ENCODE measurements at places on chromosomes 12 and 14.

- no peak for DNase-seq
These were observed 19.3 kb upstream of the KRT7 start for GRCh38 chr12:52213564-52214420.

DNA sequence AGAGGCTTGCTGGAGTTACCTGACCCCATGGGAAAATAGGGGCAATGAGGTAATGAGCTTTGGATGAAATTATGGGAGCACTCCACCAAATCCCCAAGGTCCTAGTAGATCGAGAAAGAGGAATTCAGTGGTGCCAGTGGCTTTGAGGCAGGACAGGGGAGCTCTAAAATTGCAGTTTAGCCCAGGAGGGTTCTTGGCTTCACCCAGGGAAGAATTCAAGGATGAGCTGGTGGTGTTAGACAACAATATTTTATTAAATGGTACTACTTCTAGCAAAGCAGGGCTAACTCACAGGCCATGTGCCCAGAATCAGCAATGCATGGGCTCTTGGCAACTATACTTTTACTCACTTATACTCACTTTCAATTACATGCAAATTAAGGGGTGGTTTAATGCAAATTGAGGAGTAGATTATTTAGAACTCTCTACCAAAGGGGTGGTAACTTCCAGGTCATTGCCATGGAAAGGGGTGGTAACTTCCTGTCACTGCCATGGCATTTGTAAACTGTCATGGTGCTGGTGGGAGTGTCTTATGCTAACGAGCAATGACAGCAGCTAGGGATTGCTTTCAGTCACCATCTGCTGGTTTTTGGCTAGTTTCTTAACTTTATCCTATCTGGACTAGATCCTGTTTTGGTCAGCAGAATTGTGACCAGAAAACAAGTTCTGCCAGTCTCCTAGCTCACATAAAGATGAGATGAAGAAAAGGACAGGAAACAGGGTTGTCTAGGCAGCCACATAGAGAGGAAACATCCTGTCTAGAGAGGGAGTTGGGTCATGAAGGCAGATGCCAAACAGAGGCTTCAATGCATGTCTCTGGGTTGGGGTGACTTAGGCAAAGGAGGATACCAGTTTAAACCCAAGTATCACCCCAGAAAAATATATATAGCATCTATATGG, 64.7 kb downstream of the ZNF641 start:
- no peak for DNase-seq

- DNase-seq, result no peak
These were observed 70.4 kb downstream of the RPL10L start for GRCh38 chr14:46581036-46581671.

- no peak for DNase-seq
These were observed 94.7 kb downstream of the SLC41A2 start for GRCh38 chr12:104863296-104863948.

- DNase-seq, result no peak
These were observed 12.0 kb downstream of the HOXC4 start for GRCh38 chr12:54065677-54066076.

DNA sequence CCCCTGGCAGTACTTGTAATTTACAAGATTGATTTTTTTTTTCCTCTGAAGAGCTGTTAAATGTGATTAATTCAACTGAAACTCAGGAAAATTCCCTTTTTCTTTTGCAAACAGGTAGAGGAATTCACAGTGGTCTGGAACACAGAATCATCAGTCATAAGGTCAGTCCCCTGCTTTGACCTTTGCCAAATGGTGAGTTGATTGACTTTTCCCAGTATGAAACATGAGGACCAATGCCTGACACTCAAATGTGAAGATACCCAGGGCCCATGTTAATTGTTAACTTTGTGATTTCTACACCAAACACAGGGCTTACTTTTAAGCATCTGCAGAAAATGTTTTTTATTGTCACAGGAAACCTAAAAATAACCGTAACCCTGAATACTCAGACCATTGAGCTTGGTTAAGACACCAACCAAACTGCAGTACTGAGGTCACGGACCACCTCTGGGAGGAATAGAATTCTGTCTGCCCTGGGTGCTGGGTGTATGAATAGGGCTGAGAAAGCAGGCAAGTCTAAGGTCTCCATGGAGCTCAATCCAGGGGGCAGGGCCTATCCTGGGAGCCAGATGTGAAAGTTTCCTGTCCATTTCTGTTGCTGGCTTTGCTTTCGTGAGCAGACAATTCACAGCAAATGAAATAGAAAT, 192.4 kb downstream of the TMX1 start:
- DNase-seq, result no peak

DNA sequence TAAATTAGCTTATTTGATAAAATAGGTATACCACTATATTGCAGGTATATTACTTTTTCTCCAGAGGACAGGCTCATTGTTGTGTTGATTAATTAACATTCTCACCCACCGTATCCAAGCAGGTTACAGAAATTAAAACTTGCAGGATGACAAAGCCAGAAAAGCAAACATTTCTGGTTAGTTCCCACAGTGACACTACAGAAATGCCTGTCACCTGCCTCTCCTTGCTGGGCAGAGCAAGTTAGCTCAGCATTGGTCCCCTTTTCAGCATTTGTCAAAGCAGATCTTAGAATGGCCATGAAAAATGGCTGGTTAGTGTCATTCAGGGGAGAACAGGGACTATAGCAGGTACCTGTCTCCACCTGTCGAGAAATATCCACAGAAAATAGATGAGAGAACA, 38.8 kb downstream of the RMST start:
- DNase-seq, result no peak

DNA sequence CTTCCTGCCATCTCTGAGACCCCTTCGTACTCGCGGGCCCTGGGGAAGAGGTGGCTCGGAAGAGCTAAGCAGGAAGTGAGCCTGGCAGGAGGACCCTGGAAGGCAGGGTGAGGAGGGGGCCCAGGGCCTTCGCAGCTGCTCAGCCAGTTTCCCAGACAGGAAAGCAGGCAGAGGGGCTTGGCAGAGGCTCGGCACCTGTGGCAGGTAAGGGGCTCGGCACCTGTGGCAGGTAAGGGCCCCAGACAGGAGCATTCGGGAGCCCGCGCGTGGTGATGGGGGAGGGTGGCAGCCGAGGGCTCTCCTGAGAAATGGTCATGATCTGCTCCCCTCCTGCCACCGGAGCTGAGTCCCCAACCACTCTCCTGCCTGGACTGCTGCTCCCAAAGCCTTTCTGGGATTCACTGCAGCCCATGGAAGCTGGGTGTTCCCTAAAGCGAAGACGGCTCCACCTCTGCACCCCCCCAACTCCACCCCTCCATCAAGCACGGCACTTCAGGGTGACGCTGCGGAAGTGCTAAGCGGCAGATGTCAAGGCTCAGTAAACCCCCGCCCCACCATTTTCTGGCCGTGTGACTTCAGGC, 63.2 kb downstream of the PRIMA1 start:
- DNase-seq, result no peak

- no peak for DNase-seq
These were observed 25.2 kb upstream of the BHLHE41 start for GRCh38 chr12:26149968-26150500.

DNA sequence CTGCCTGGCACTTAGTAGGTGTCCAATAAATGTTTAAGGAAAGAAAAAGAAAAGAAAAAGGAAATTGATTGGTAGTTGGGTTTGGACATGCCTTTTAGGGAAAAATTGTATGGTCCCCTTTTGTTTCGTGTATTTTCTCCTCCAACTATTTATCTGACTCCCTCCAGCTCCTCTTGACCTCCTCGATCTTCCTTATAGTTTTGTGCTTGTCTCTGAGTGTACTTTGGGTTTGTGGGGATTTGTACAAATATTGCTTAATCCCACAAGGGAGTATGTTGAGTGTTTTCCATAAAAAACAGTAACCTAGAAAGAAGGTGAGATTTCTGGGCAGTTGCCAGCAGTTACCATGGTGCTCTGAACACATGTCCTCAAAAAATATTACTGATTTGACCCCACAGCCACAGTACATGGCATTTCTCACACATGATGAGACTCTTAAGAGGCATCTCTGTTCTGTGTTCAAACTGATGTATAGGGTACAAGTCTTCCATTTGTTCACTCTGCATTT, 15.7 kb downstream of the PLEKHG7 start:
- no peak for DNase-seq

- DNase-seq, result no peak
These were observed 700 bp downstream of the SIX6 start for GRCh38 chr14:60509438-60510253.

- DNase-seq, result no peak
These were observed 28.6 kb upstream of the CEBPE start for GRCh38 chr14:23147676-23148075.

DNA sequence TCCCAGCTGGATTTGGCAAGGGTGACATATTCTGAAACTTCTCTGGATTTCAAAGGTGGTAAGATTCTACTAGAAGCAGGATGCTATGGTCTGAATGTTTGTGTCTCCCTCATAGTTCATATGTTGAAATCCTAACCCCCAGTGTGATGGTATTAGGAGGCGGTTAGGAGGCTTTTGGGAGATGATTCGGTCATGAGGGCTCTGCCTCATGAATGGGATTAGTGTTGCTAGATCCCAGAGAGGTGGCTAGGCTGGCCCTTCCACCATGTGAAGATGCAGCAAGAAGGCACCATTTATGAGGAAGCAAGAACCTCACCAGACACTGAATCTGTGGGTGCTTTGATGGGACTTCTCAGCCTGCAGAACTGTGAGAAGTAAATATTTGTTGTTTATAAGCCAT, 11.0 kb upstream of the PEX5 start:
- no peak for DNase-seq

DNA sequence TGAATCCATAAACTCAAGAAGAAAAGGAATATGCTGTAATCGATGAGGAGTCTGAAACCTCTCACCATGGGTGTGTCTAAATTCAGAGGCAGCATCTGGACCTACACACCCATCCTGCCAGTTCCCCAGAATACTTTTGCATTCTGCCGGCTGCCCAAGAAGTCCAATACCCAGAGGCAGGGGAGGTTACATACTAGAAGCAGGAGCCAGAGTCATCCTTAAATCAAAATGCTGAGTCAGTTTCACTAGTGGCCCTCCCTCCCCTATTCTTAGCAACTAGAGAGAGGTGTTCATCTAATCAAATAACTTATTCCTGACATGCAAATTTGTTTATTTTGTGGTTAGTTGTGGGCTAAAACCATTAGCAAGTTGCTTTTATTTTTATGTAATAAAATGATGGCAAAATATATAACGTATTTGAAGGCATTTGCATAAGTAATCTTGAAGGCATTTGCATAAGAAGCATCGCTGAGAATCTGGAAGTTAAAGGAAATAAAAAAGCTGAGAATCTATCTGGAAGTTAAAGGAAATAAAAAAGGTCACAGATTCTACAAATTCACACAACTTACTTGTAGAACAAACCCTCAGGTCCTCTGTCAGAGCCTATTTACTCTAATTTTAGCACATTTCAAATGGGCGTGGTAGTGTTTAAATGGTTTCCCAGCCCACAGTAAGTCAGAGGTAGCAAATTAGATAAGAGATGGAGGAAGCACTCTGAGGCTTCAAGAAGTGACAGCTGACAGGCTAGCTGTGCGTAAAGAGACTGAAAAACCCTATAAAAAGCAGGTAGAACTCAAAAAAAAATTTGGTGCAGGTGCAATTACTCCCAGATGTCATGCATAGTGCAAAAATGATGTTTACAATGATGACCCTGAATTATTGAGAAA, 7.8 kb downstream of the BHLHE41 start:
- DNase-seq, result no peak

- no peak for DNase-seq
These were observed 196.2 kb upstream of the NUDT4 start for GRCh38 chr12:93181409-93181965.

DNA sequence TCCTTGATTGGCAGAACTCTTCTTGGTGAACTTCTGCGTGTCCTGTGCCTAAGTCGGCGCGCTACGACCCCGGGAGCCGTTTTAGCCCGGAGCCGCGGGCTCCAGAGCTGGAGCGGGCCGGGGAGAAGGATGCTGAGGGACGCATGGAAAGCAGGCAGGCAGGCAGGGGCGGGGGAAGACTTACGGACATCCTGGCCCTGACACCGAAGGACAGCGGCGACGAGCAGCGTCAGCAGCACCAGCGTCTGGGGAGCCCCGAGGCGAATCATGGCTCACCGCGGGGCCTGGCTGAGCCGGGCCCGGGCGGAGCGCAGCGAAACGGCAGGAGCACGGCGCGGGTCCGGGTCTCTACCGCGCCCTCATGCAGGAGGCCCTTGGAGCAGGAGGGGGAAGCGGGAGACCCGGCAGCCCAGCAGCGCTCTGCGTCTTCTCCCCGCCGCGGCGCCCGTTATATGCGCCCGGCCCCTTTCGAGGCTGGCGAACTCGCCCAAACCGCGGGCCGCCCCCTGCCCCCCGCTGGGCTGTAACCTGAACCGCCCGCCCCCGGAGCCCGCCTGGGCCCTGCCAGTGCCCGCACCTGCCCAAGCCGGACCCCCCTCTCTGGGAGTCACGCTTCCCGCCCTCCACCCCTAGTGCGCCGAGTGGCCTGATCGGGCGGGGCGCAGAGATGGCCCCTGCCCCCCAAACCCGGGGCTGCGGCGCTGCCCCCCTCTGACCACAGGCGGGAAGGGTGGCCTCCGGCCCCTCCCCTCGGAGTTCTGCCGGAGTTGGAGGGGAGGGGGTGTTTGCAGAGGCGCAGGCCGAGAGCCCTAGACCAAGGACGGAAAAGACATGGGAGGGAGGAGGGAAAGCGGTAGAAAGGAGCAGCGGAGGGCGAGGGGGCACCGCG, at the start of gene COL2A1:
TSS of gene COL2A1 (minus strand) at position 424 of the 889 bp plus-strand sequence. CDS start at position 269, 155 bp downstream.
- DNase-seq, result no peak

DNA sequence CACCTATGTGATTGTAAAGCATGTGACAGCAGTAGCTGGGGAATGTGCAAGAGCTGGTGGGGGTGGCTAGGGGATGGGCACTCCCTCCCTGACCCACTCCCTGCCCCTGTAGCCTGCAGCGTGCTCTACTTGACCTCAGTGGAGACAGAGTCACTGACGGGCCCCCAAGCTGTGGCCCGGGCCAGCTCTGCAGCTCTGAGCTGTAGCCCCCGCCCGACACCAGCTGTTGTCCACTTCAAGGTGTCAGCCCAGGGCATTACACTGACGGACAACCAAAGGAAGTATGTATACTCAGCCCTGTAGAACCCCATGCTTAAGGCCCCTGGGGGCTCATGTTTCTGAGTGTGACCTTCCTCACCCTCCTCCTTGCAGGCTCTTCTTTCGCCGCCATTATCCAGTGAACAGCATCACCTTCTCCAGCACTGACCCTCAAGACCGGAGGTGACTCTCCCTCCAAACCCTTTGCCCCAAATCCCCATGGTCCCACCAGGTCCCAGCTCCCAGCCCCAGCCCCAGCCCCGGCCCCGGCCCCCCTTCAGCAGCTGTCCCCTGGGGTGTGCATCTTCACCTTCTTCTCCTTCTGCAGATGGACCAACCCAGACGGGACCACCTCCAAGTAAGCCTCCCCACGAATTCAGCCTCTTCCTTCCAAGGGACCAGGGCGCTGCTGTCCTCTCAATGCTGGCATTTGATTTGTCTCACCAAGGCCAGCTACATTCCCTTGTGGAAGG, 13.3 kb downstream of the TNS2 start:
- DNase-seq, result no peak
